ENCODE measurements at places on chromosomes 1 and 21. TPM values are rescaled to one million over a fixed set of nuclear protein-coding genes. Genes with fewer than 3 reads are reported as not detected.

The CSMD2 gene
- 0.27 TPM for total RNA-seq

The S100A3 gene
- not detected for total RNA-seq

GRCh38 chr1:230243583-230244353 is 176.7 kb downstream of the GALNT2 start:
- peaks cover 10% of the 10 kb centered on the region for H3K36me3 ChIP-seq
- no peaks in the 10 kb centered on the region for H3K4me1 ChIP-seq
- no peak for DNase-seq
- no peak overlapping the region for H3K27ac ChIP-seq
- H3K27me3 ChIP-seq, result peaks cover 9% of the 10 kb centered on the region

GRCh38 chr1:85146972-85147359 is 53.9 kb downstream of the SYDE2 start:
- DNase-seq, result no peak
- no peaks in the 10 kb centered on the region for H3K36me3 ChIP-seq
- no peaks in the 10 kb centered on the region for H3K27me3 ChIP-seq
- peaks cover 4% of the 10 kb centered on the region for H3K4me1 ChIP-seq
- no peak overlapping the region for H3K27ac ChIP-seq

The DYNLT5 gene
- total RNA-seq, result 1.4 TPM

DNA sequence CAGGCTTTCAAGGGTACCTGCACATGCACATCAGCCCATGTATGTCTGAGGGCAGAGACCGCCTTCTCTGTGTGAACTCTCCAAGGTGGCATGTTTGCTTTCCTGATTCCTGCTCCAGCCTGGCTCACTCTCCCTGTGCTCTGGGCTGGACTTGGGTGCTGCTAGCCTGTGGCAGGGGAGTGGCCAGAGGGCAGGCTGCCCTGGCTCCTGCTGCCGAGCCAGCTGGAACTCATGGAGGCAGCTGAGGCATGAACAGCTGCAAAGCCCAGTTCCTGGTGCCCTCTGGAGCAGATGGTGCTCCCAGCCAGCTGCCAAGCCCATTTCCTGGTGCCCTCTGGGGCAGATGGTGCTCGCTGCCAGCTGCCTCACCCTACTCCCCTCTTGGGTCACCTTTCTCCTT is 7.6 kb downstream of the UBL4B start:
- H3K36me3 ChIP-seq, result peaks cover 8% of the 10 kb centered on the region
- H3K4me3 ChIP-seq, result no peak overlapping the region
- peaks cover 15% of the 10 kb centered on the region for H3K27me3 ChIP-seq
- DNase-seq, result no peak
- H3K27ac ChIP-seq, result no peak overlapping the region

GRCh38 chr1:73009938-73010337 is 727.6 kb upstream of the NEGR1 start:
- no peak overlapping the region for H3K27ac ChIP-seq
- H3K36me3 ChIP-seq, result no peaks in the 10 kb centered on the region
- peaks cover 2% of the 10 kb centered on the region for H3K4me1 ChIP-seq
- no peak overlapping the region for H3K4me3 ChIP-seq
- no peak for DNase-seq
- H3K27me3 ChIP-seq, result peaks cover 1% of the 10 kb centered on the region

GRCh38 chr21:34191876-34192275 is 118.5 kb downstream of the MRPS6 start:
- H3K27ac ChIP-seq, result no peak overlapping the region
- peaks cover 4% of the 10 kb centered on the region for H3K4me1 ChIP-seq
- H3K27me3 ChIP-seq, result no peaks in the 10 kb centered on the region

The CLDN8 gene
- total RNA-seq, result not detected

The MEX3A gene
- 114 TPM for total RNA-seq

GRCh38 chr1:87291107-87291506 is 37.6 kb upstream of the LMO4 start:
- no peak overlapping the region for H3K4me3 ChIP-seq
- peaks cover 14% of the 10 kb centered on the region for H3K4me1 ChIP-seq
- DNase-seq, result no peak
- no peaks in the 10 kb centered on the region for H3K36me3 ChIP-seq

GRCh38 chr1:81430955-81431623 is 369.6 kb upstream of the ADGRL2 start:
- H3K4me3 ChIP-seq, result no peak overlapping the region
- peaks cover 2% of the 10 kb centered on the region for H3K27me3 ChIP-seq
- peaks cover 28% of the 10 kb centered on the region for H3K4me1 ChIP-seq
- H3K36me3 ChIP-seq, result no peaks in the 10 kb centered on the region
- H3K27ac ChIP-seq, result peak overlapping the region; percentile 40

The ACOT11 gene
- 0.32 TPM for total RNA-seq

DNA sequence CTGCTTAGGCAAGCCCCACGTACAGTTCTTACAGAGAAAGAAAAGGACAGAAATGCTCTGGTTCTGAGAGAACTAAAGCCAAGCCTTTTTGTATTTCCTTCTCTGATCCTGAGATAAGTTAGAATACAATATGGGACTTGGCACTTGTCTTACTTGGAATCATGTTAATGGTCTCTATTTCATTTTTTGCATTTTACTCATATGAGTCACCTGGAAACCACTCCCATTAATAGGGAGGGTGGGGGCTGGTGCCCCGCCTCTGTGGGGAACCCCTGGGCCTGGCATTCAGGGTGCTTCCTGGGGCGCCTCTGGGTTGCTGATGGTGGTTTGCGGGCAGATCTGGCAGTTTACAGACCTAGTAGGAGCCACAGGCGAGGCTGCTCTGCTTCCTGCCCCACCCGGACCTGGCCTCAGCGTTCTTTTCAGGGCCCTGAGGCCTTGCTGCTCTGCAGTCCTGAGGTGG is 26.7 kb downstream of the TSPAN2 start:
- H3K4me1 ChIP-seq, result no peaks in the 10 kb centered on the region
- no peak overlapping the region for H3K4me3 ChIP-seq
- H3K27ac ChIP-seq, result no peak overlapping the region
- H3K27me3 ChIP-seq, result no peaks in the 10 kb centered on the region
- no peak for DNase-seq
- no peaks in the 10 kb centered on the region for H3K36me3 ChIP-seq

- peaks cover 9% of the 10 kb centered on the region for H3K36me3 ChIP-seq
- H3K4me3 ChIP-seq, result no peak overlapping the region
- peaks cover 2% of the 10 kb centered on the region for H3K27me3 ChIP-seq
- H3K4me1 ChIP-seq, result no peaks in the 10 kb centered on the region
- DNase-seq, result no peak
- no peak overlapping the region for H3K27ac ChIP-seq
These were observed 128.7 kb downstream of the MAB21L3 start for GRCh38 chr1:116239916-116240315.

The KCNT2 gene
- total RNA-seq, result 126 TPM

DNA sequence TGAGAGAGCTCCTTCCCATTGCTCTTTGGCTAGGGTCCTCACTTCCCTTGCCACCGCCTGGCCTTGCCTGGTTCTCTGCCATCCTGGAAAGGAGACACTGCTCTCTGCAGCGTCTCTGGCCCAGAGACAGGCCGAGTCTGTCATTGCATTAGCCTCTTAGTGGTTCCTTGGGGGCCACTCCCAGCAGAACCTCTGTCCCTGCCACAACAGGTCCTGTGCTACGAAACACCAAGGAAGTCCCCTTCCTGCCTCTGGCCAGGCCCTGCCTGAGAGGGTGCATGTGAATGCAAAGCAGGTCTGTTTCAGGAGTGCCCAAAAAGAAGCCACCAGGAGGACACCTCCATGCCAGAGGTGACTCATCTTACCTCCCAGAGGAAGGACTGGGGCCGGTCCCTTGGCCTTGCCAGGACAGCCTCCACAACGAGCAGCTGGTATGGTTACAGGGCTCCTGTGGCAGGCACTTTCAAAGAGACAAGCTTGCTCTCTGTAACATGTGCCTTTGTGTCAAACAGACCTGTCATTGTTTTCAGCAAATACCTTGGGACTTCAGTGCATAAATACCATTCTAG is 59.6 kb downstream of the VPS26C start:
- peaks cover 24% of the 10 kb centered on the region for H3K36me3 ChIP-seq
- peaks cover 9% of the 10 kb centered on the region for H3K4me1 ChIP-seq
- H3K4me3 ChIP-seq, result no peak overlapping the region
- peaks cover 2% of the 10 kb centered on the region for H3K27me3 ChIP-seq
- DNase-seq, result no peak
- H3K27ac ChIP-seq, result peak overlapping the region; percentile 36

The ZNF326 gene
- 57.8 TPM for total RNA-seq

GRCh38 chr1:168552961-168553360 is 9.2 kb upstream of the XCL2 start:
- DNase-seq, result no peak
- H3K27me3 ChIP-seq, result peaks cover 2% of the 10 kb centered on the region
- H3K4me1 ChIP-seq, result no peaks in the 10 kb centered on the region
- no peak overlapping the region for H3K27ac ChIP-seq
- H3K4me3 ChIP-seq, result no peak overlapping the region
- no peaks in the 10 kb centered on the region for H3K36me3 ChIP-seq

The LAD1 gene
- total RNA-seq, result 0.25 TPM

- H3K4me1 ChIP-seq, result no peaks in the 10 kb centered on the region
- H3K4me3 ChIP-seq, result no peak overlapping the region
- no peak overlapping the region for H3K27ac ChIP-seq
- no peak for DNase-seq
- H3K36me3 ChIP-seq, result no peaks in the 10 kb centered on the region
- no peaks in the 10 kb centered on the region for H3K27me3 ChIP-seq
These were observed 70.5 kb upstream of the SCYL3 start for GRCh38 chr1:169964206-169964605.

GRCh38 chr1:105172788-105173187 is 1423.1 kb downstream of the AMY1C start:
- no peak overlapping the region for H3K4me3 ChIP-seq
- H3K36me3 ChIP-seq, result no peaks in the 10 kb centered on the region
- no peaks in the 10 kb centered on the region for H3K27me3 ChIP-seq
- no peaks in the 10 kb centered on the region for H3K4me1 ChIP-seq
- H3K27ac ChIP-seq, result no peak overlapping the region
- DNase-seq, result no peak

The FOXE3 gene
- total RNA-seq, result not detected

- no peaks in the 10 kb centered on the region for H3K36me3 ChIP-seq
- H3K27ac ChIP-seq, result no peak overlapping the region
- DNase-seq, result no peak
These were observed 15.2 kb upstream of the KDM4A start for GRCh38 chr1:43634721-43635120.

DNA sequence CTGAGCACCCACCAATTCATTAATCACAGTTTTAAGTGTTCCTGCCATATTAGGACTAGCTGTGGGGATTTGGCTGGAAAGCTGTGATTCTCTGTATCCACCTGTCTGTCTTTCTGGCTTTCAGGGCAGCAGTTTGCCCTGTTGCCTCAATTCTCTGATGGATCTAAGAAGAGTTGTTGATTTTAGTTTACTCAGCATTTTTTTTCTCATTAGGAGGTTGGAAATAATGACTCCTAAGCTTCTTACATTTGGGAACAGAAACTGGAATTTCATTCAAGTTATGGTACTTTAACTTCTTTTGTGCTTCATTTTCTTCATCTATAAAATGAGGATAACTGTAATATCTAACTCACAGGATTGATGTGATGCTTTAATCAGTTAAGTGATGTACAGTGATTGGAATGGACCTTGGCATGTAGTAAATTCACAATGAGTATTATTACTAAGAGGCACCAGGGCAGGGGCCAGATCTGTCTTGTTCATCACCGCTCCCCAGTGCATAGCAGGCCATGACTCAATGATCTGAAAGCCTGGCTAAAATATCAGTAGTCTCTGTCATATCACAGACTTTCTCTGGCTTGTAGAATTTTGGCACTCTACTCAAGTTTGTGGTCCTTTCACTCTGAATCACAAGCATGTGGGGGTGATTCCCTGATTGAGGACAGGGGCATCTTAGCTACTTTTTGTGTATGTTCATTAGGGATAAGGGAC is 51.4 kb upstream of the GREM2 start:
- H3K4me1 ChIP-seq, result no peaks in the 10 kb centered on the region
- H3K36me3 ChIP-seq, result no peaks in the 10 kb centered on the region
- H3K27me3 ChIP-seq, result no peaks in the 10 kb centered on the region
- H3K4me3 ChIP-seq, result no peak overlapping the region
- DNase-seq, result no peak
- no peak overlapping the region for H3K27ac ChIP-seq

- H3K27ac ChIP-seq, result no peak overlapping the region
- DNase-seq, result no peak
- H3K4me3 ChIP-seq, result no peak overlapping the region
These were observed 392.0 kb upstream of the ADGRL4 start for GRCh38 chr1:79398501-79398900.

GRCh38 chr1:54272134-54272533 is 72.2 kb downstream of the MRPL37 start:
- H3K4me3 ChIP-seq, result no peak overlapping the region
- peaks cover 65% of the 10 kb centered on the region for H3K27me3 ChIP-seq
- peaks cover 71% of the 10 kb centered on the region for H3K4me1 ChIP-seq
- peaks cover 11% of the 10 kb centered on the region for H3K36me3 ChIP-seq

The GJC2 gene
- total RNA-seq, result 3.0 TPM

The TNFRSF4 gene
- 0.29 TPM for total RNA-seq

The HES5 gene
- total RNA-seq, result 21.2 TPM

The GPA33 gene
- total RNA-seq, result not detected

DNA sequence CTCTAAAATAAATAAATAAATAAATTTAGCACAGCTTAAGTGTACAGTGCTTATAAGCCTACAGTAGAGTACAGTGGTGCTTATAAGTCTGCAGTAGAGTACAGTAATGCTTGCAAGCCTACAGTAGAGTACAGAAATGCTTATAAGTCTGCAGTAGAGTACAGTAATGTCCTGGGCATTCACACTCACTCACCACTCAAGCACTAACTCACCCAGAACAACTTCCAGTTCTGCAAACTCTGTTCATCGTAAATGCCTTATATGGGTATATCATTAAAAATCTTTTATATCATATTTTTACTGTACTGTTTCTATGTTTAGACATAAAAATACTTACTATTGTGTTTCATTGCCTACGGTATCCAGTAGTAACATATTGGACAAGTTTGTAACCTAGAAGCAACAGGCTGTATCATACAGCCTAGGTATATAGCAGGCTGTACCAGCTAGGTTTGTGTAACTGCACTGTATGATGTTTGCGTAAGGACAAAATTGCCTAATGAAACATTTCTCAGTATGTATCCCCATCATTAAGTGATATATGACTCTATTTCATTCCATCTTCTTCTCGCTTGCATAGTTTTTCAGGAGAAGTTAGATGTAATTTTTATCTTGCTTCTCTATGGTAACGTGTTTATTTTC is 14.0 kb upstream of the S100B start:
- no peak overlapping the region for H3K4me3 ChIP-seq
- H3K4me1 ChIP-seq, result no peaks in the 10 kb centered on the region
- H3K27ac ChIP-seq, result no peak overlapping the region
- DNase-seq, result no peak
- no peaks in the 10 kb centered on the region for H3K27me3 ChIP-seq
- H3K36me3 ChIP-seq, result no peaks in the 10 kb centered on the region

DNA sequence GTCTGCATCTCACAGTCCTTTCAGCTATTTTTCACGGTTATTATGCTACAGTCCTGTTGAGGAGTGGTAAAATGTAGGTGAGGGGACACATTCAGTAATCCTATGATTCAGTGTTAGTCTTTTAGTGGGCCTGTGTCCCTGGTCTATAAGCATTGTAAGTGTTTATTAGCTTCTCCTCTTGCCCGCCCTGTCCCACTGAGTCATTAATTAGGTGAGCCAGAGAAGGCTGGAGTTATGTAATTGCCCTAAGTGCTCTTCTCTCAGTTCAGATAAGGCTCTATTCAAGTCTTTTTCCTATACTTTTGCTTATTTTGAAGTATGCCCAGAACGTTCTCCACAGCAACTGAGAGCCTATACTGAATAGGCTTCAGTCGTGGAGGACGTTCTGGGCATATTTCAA is 76.3 kb upstream of the ZRANB2 start:
- no peaks in the 10 kb centered on the region for H3K36me3 ChIP-seq
- H3K4me1 ChIP-seq, result peaks cover 2% of the 10 kb centered on the region
- H3K27ac ChIP-seq, result no peak overlapping the region
- H3K4me3 ChIP-seq, result no peak overlapping the region
- H3K27me3 ChIP-seq, result no peaks in the 10 kb centered on the region
- DNase-seq, result no peak

The MTARC1 gene
- total RNA-seq, result 22.0 TPM

All from glutamatergic neuron (in vitro differentiated cells).